ENCODE measurements at places on chromosomes 1 and 21.

DNA sequence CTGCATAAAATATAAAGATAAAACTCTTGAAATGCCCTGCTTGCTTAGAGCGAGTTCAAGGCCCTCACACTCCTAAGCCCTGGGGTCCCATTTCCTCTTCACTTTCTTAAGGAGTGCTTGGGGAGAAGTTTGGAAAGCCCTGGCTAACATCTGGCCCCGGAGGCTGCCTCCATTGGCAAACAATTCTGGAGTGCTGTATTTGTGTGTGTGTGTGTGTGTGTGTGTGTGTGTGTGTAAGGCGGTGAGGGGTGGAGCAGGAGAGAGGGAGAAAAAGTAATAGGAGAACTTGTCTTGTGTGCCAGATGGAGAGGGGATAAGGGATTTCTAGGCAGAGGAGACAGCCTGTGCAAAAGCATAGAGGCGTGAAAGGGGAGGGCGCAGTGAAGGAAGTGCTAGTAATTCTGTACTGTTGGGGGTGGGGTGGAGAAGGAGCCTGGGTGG lies 578 bp upstream of the TRIM62 start:
- no peak for DNase-seq

GRCh38 chr1:151165281-151165737 lies 393 bp downstream of the LYSMD1 start:
- DNase-seq, result no peak

DNA sequence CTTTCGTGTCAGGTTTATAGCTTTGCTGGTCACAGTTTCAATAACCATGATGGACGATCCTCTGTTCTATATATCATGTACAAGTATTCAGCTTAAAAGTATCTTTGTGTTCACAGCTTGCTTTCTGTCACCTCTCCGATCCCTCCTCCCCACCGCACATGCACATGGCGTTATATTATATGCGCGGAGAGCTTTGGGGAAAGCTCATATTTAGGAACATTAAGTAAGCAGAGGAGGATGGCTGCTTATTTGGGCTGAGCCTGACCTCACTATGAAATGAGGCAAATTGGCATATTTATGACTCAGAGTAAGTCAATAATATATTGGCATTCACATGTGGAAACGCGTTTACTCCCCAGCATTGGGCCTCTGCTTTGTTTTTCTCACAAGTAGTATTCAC lies 360.5 kb downstream of the HLX start:
- no peak for DNase-seq

DNA sequence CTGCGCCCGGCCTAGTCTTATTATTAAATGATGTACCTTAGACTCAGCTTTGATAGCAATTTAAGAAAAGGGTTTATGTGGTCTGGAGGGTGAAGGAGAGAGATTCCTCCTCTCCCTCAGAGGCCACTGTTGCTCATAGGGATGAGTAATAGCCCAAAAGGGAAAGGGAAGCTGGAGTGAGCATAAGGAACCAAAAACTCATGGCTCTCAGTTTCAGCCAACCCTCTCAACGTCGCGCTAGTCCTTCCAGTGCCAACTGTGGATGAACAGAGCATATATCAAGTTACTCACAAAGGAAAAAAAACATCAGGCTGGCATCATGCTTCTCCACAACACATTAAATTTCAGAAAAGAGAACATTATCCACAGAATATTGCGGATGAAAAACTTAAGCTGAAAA lies 8.3 kb upstream of the GPR89B start:
- no peak for DNase-seq

DNA sequence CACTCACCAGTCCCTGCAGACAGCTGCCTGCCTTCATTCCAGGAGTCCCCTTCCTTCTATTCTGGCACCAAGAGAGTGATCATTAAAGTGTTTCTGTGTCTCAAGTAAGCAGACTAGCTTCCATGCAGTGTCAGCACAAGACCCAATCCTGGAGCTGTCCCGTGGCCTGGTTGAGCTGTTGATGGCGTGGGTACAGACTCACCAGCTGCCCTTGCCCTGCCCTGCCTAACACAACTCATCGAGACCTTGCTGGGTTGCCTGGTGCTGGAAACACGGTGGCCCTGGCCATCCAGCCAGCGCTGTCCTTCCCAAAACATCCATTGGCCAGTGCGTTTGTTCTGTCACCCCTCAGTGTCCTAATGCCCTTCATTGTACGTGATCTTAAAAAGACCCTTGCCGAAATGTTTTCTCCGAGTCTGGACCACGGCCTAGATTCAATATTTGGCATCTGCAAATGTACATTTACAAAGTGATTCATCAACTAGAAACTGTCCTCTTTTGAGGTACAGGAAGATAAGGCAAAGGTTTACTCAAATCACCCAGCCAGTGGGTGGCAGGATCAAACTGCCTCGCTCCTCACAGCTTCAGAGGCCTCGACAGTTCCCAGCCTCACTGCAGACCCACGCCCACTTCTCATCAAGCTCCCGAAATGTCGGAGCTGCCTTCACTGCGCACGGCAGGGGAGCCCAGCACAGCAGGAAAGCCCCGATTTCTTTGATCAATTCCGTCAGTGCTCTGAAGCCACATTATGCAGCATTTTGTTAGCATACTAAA lies 494.2 kb downstream of the KIF26B start:
- no peak for DNase-seq

DNA sequence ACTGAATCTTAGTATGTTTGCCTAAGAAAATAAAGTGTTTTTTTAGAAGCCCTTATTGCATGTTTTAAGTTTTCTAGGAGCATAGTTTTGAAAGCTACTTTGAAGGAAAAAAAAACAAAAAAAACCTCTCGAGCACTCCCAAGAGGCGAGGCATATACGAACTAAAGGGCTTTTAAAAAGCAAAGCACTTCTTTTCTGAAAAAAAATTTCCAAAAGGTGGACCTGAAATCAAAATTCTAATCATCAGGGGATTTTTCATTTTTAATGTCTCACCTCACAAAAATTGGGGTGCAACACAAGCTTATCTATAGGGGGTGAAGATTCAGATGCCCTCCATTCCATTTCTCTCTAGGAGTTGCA lies 594 bp downstream of the GLMN start:
- no peak for DNase-seq

DNA sequence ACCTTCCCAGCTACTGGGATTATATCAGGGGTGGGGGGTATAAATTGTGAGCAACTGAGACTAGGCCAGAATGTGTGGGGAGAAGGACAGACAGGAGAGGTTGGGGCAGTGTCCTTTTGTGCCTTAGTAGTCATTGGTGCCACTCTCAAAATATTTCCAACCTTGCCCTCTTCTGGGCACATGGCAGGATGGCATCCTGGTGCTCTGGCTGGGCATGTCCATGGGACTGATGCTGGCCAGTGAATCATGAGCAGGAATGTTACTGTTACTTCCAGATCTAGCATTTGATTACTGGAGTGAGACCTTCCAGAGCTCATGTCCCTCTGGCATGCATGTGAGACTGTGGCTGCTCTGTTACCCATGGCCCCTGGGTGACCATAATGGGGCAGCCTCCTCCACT lies 151.2 kb downstream of the MATN1 start:
- no peak for DNase-seq

DNA sequence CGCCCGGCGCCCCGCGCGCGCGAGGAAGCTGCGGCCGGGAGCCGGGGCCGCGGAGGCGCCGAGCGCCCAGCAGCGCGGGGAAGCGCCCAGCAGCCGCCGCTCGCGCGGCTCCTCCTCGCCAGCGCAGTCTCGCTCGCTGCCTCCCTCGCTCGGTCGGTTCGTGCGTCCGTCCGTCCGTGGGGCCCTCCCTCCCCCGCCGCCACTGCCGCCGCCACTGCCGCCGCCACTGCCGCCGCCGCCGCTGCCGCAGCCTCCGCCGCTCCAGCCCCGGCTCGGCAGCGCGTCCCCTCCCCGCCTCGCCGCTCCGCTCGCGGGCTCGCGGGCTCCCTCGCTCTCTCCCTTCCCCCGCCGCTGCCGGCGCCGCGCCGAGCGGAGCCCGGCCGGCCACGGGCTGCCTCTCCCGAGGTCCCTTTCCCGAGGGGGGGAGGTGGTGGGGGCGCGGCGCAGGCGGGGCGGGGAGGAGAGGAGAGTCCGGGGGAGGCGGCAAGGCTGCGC lies at the start of gene KCND3:
TSS of gene KCND3 (minus strand) at position 138 of the 495 bp plus-strand sequence.
- no peak for DNase-seq

GRCh38 chr1:29236712-29237128 lies 398 bp downstream of the PTPRU start:
- no peak for DNase-seq

DNA sequence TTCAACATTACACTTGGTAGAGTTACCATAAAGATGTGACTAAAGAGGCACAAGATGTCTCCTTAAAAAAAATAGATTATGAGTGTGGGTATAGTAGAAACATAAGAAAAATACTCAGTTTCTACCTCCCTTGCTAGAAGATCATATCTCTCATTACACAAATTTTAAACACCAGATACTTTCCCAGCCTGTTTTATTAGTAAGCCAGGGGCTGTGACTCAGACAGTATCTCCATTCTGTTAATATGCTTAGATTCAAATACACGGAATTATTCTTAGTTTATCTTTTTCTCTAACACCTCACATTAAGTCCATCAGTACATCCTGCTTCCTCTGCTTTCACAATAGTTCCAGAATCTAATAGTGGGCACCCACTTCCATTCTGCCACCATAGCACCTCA lies 561.8 kb upstream of the ADAMTS5 start:
- no peak for DNase-seq

GRCh38 chr1:211145944-211146343 lies 12.0 kb upstream of the KCNH1 start:
- DNase-seq, result no peak

DNA sequence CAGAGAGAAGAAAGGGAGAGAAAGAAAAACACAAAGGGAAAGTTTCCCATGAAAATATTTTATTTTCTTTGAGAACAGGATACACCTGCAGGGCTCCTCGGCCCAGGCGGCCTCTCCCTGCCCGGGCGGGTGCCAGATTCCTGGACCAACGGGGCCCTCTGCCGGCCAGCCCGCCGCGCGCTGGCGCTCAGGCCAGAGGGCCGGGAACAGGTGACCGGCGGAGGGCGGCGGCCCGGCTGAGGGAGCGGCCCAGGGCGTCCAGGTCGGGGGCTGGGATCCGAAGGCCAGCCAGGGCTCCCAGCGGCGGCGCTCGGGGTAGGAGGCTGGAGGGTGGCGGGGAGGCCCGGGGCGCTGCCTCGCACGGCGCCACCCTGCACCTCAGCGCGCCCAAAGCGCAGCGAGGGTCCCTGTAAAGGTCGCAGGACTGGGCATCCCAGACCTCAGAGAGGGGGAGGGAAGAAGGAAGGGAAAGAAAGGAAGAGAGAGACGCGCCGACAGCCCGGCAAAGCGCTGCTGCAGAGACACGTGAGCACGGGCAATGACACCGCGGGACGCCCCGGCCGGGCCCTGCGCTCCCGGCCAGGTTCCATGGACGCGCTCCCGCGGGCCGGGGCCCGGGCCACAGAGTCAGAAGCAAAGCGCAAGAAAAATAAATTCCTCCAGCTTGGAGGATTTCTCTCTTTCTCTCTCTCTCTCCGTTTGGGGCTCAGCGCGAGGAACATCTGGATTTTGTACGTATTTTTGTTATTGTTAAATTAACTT lies 927 bp downstream of the WNT9A start:
- DNase-seq, result peak; percentile 35

DNA sequence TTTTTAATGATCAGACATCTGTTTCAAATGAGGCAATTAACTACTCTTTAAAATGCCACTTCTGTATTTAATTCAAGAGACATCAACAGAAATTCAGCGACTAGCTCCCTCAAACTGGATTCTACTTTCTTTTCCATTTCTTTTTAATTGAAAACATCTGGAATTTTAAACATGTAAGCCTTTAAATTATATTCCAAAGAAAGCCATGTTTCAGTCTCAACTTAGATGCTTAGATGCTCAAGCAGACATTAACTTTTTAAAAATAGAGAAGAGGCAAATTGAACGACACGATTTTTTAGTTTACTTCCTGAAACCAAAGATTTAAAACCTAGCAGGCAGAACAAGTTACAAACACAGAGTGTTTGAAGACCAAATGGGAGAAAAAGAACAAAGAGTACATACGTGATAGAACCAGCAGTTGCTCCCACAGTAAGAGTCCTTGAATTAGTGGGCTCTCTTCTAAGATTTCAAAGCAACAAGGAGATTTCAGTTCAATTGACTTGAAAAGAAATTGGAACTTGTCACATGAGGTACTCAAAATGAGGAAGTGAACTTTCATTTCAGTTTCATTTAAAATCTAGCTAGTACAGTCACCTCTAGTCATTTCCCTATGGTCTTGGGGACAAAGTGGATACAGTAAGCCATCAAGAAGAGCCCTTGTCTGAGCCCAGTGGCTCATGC lies at the start of gene CTSS:
TSS of gene CTSS (minus strand) at position 483 of the 681 bp plus-strand sequence. CDS start 1,015 bp downstream, outside the sequence.
- no peak for DNase-seq

DNA sequence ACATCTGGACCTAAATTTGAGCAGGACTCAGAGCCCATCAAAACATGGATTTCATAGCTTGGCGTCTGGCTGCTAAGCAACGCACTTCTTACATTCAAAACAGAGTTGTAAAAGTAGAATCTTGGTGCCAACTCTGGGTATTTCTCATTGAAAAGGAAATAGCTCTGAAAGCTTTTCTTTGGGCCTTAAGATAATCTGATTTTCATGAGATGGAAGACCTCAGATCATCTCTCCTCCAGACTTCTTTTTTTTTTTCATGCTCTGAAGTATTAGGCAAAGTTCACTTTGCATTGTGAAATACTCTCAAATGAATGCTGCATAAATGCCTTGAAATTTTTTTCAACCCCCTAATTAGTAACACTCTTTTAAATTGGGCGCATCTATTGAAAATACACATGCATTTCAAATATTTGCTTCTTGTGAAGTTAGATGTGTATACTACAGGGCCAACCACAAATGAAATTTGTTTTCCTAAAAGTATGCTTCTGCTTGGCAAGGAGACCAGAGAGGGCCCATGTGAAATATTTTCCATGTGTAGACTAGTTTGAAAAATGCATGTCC lies 4.2 kb downstream of the ADAMTS5 start:
- DNase-seq, result no peak

DNA sequence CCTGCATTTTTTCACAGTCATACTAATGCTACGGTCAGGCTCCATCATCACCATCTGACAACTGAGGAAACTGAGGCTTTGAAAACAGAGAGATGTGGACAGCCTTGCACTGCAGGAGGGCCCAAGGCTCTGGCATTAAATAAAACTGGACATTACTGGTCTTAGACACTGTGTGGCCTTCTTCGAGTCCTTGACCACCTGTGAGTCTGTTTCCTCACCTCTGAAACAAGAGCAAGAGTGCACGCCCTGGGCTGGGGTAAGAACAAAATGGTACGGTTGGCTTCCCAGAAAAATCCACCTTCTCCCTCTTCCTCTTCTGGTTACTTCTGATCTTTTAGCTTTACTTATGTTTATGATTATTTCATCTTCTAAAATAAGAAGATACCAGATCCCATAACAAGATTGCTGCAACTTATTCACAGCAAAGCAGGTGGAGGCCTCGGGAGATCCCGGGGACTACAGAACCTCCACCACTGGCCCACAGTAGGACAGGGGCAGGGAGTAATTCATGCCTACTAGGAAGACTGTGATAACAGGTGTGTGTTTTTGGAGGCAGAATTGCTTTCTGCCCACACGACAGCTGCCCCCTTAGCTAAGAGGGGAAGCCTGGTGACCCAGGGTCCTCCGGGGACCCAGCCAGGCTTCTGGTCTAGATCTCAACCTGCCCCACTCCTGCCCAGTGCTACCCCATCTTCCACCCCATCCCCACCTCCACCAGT lies 156.4 kb upstream of the EDN2 start:
- DNase-seq, result no peak
